NCI-H526 (cell line): ENCODE measurements at places on chromosomes 5 and 9.
A peak's percentile ranks its signal among the peaks of the same experiment; 100 is the strongest.

DNA sequence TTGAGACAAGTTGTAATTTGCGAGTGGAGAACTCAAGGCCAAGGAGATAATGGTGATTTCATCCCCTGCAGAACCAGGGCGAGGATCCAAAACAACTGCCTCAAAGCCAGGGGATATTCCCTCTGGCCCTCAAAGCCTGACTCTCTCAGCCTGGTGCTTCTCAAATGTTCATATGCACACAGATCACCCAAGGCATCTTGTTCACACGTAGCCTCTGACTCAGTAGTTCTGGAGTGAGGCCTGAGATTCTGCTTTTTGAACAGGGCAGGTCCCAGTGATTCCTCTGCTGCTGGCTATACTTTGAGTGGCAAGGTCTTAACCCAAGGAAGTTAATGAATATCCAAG lies 30.2 kb upstream of the WWC1 start:
- no peak for DNase-seq

GRCh38 chr9:69829484-69829883 lies 8.9 kb downstream of the CFAP95 start:
- DNase-seq: no peak

- DNase-seq: peak; percentile 87
These were observed at the start of gene CLTB for GRCh38 chr5:176415952-176416924. TSS of gene CLTB (minus strand) at chr5:176416539. CDS start at chr5:176416363, 176 bp downstream.

GRCh38 chr5:3530251-3530650 lies 65.4 kb upstream of the IRX1 start:
- DNase-seq: no peak

GRCh38 chr5:124515497-124516245 lies 230.8 kb downstream of the ZNF608 start:
- no peak for DNase-seq

DNA sequence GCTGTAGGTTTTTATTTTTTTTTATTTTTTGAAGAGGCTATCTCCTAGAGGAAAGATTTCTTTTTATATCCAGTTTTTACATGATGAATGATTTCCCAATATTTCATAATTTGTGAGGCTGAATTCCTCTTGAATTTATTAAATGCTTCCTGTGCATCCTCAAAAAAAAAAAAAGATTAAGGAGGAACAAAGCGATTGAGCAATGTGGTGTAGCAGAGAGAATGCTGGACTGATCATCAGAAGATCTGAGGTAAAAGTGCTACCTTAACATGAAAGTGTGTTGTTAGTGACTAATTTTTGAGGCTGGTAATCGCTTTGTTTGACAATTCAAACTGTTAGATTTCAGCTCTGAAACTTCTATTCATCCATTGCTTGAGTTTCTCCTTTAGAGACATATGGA lies 125.1 kb downstream of the ESM1 start:
- no peak for DNase-seq

DNA sequence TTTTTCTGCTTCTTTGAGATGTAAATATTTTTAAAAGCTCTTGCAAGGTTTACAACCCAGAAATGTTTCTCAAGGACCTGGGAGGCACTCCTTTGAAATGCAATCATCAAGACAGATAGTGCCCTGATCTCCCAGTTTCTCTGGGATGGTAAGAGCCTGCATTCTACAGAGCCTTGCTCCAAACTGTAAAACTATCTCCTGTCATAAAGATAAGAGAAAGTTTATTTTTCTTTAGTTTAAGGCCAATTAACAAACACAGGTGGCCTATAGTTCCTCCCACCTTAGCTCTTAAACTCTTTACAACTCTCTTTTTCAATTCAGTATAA lies 1231.1 kb upstream of the NUDT12 start:
- no peak for DNase-seq

DNA sequence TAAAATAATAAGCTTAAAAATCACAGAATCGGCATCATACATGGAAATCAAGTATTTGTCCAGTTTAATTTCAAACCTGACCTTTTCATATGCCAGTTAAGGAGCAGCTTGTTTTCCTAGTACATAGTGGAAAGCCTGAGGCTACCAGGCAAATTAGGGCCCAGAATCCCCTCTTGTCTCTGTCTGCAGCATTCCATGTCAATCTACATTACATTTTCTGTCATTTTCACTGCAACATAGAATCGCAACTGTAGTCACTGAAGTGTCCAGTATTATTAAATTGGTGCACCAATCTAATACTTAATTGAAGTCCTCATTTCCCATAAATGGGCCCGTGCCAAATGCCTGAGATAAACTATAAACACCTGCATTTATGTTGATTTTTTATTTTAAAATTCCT lies 1352.2 kb upstream of the ACO1 start:
- peak; percentile 4 for DNase-seq

DNA sequence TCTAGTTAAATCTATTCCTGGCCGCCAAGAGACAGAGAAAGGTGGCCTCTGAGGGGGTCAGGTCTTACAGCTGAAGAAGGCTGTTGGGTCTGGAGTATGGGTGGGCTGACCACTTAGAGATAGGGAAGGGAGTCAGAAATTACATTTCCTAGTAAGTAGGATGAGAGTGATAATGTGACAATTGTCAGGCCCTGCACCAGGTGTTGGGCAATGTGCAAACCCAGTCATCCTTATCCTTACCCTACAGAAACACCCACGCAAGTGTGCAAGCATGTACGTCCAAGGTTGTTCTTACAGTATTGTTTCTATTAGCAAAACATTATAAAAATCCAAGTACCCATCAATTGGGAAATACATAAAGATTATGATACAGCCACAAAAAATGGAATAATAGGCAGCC lies 9.5 kb downstream of the SPAAR start:
- DNase-seq: no peak

- DNase-seq: no peak
These were observed 26.0 kb downstream of the GPBP1 start for GRCh38 chr5:57199866-57200265.

- no peak for DNase-seq
These were observed 96.9 kb downstream of the NNT start for GRCh38 chr5:43699910-43700309.

GRCh38 chr9:135985889-135986288 lies 24.7 kb upstream of the UBAC1 start:
- DNase-seq: no peak

DNA sequence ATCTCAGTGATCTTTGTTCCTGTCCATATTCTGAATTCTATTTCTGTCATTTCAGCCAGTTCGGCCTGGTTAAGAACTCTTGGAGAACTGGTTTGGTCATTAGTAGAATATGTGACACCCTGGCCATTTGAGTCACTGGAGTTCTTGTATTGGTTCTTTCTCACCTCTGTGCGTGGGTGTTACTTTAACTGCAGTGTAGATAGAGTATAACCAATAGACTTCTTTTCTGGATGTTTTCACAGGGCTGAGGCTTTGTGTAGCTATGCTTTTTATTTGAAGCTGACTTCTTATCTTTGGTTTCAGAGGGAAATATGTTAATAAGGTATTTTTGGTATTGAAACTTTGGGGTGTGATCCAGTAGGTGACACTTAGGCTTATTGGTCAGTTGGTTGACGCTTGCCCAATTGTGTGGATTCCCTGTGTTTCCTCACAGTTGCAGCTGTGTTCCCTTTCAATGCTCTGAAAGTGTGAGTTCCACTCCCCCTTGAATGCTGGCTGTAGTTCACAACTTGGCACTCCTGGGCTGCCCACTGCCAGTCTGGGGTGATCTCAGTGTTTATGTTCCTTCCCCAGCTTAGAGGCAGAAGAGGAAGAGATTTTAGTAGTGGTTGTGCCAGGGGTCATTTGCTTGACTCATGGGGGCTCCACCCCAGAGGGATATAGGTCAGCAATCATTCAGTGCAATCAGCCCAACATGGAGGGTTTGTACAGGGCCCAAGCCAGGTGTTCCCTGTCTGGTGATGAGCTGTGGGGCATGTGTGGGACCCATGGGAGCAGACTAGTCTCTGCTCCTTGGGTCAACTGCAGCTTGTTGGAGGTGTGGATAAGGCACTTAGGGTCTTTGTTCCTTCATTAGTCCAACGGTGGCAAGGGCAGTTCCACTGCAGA lies 34.9 kb upstream of the TEK start:
- DNase-seq: no peak
